ENCODE measurements at places on chromosomes 7 and 10. TPM values are rescaled to one million over a fixed set of nuclear protein-coding genes. Genes with fewer than 3 reads are reported as not detected.

GRCh38 chr10:51080311-51081006, 6.2 kb downstream of the PRKG1 start:
- DNase-seq, result no peak

- peak; percentile 88 for DNase-seq
Observed at GRCh38 chr10:93288679-93289634, 193.2 kb downstream of the MYOF start.

DNA sequence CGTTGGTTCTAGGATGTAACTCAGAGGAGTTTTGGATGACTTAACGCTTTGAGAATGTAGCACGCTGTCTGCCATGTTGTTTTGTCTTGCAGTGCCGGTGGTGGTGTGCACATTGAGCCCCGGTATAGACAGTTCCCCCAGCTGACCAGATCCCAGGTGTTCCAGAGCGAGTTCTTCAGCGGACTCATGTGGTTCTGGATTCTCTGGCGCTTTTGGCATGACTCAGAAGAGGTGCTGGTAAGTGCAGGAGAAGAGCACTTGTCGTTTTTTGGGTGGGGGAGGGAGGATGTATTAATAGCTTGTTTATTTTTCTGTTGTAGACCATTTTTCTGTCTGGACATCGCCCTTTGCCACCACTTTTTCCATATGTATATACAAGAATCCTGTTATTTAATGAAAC, 6.3 kb downstream of the NDUFB2 start:
- no peak for DNase-seq

TMEM130 gene
- 0.22 TPM for total RNA-seq

KCP gene
- total RNA-seq, result 0.67 TPM

PAX4 gene
- total RNA-seq, result not detected

SEMA3D gene
- total RNA-seq, result 131 TPM

GPR22 gene
- total RNA-seq, result not detected

All from thyroid gland (tissue), 4 donors.